COR-L47 (cell line): ENCODE measurements at places on chromosomes 1 and 21.

DNA sequence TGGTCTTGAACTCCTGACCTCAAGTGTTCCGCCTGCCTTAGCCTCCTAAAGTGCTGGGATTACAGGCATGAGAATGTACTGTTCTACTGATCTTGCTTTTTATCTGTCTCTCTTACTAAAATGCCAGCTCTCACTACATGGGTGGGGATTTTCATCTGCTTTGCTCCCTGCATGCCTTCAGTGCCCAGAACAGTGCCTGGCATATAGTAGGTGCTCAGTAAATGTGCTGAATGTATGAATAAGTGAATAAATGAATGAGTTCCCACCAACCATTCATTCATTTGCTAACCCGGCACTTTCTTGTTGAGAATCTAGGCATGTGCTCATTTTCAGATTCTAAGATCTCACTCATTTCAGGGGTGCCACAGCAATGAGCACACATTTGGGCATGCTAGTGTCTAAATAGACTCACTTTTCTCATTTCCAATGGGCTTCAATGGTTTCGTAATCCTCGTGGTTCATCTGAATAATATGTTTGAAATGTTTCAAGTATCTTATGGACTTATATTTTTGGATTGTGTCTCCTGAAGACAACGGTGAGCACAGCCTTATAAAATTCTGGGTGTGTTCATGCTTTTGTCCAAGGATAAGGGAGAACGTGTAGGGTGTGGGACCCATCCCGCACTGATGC is 7.6 kb downstream of the DHRS3 start:
- no peak for DNase-seq

DNA sequence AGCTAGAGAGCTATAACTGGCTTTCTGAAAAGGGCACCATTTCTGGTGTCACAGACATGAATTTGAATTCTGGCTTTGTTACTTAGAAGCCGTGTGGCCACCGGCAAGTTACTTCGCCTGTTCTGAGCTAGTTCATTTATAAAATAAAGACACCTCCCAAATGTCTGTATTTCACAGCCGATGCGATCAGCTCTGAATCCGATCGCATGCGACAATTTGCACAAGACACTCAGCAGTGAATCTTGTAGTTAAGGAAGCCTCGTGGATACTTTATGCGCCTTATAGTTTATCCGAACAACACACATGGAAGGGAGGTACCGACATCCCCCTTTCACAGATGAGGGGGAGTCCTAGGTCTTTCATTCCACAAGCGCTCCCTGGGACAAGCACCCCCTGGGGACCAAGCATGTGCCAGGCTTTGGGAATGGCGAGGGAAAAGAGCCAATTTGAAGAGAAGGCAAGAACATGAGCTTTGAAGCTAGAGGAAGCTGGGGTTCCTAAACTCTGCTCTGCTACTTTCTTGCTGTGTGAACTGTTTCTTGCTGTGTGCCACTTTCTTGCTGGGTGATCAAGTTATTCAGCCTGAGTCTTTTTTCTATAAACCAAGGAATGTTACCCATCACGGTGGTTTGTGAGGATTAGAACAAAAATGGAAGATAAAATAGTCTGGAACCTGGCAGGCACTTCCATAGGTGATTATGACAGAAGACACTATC is 3.9 kb downstream of the ID3 start:
- peak; percentile 47 for DNase-seq

GRCh38 chr1:36625253-36625934 is 142.7 kb upstream of the CSF3R start:
- no peak for DNase-seq

- DNase-seq: no peak
Observed at GRCh38 chr1:220298470-220299205, 26.4 kb upstream of the RAB3GAP2 start.

- peak; percentile 77 for DNase-seq
Observed at GRCh38 chr1:109532365-109533136, 7.1 kb upstream of the GPR61 start.

GRCh38 chr1:35120458-35121133 is 41.4 kb downstream of the ZMYM1 start:
- no peak for DNase-seq

- peak; percentile 58 for DNase-seq
Observed at GRCh38 chr1:53681977-53682685, 56.8 kb downstream of the GLIS1 start.

GRCh38 chr1:931380-932172 is 7.9 kb downstream of the SAMD11 start:
- no peak for DNase-seq

GRCh38 chr1:90134175-90134955 is 139.5 kb downstream of the ZNF326 start:
- DNase-seq: no peak

GRCh38 chr1:179012038-179012437 is 13.7 kb upstream of the FAM20B start:
- DNase-seq: no peak

DNA sequence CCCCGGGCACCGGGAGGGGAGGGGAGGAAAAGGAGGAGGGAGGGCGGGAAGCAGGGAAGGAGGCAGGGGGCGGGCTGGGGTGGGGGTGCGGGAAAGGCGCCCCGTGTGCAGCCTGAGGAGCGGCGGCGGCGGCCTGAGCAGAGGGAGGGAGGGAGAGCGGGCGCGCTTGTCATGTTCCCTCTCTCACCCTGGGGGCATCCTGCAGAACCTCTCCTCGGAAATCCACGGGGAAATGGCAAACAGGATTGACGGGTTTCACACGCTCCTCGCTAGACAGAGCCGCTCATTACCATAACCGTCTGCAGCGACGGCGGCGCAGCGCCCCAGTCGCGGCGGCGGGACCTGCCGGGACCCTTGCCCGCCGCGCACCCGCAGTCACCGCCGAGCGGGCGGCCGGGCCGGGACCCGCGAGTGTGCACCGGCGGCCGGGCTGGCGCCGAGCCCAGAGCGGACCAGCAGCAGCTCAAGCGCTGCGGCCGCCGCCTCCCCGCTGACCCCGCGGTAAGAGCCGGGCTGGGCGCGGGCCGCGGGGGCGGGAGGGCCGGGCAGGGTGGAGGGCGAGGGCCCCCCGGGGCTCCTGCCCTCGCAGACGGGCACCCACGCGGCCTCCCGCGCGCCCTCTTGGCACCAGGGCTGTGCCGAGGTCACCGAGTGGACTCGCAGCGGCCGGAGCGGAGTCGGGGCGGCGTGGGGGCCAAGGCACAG is at the start of gene SERTAD4:
Gene SERTAD4, plus strand, starts transcription at position 286 of the 705 bp plus-strand sequence. CDS start 5,165 bp downstream, outside the sequence.
- DNase-seq: peak; percentile 70

- no peak for DNase-seq
Observed at GRCh38 chr1:29563571-29563970, 327.2 kb downstream of the PTPRU start.

DNA sequence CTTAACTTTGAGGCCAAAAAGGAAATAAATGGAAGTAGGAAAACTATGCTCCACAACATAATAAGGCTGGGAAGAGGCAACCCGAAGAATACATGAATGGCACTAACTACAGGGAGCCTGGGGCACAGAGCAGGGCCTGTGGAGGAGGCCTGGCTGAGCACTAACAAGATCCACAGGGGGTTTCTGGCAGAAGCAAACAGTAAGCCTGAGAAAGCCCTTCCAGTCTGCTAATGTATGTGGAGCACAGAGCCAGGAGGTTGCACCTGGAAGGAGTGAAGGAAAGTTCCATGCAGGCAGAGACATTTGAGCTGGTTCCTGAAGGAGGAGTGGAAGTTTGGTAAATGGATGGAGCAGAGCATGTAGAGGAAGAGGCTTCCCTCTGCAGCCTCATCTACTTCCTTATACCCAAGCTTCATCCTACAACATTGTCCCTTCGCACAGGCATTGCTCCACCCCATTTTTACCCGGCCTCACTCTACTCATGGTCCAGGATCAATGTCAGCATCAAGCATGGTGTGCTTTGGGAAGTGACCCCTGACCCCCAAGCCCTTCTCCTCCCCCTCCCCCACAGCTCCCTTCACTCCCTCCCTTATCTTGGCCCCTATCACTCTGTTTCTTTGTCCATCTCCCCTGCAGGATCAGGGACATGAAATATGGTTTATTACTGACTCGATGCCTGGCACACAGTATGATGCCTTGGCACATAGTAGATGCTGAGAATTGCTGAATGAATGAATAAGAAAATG is 23.3 kb downstream of the SHISA4 start:
- DNase-seq: no peak

- no peak for DNase-seq
Observed at GRCh38 chr1:39663559-39663958, 8.3 kb downstream of the NT5C1A start.

DNA sequence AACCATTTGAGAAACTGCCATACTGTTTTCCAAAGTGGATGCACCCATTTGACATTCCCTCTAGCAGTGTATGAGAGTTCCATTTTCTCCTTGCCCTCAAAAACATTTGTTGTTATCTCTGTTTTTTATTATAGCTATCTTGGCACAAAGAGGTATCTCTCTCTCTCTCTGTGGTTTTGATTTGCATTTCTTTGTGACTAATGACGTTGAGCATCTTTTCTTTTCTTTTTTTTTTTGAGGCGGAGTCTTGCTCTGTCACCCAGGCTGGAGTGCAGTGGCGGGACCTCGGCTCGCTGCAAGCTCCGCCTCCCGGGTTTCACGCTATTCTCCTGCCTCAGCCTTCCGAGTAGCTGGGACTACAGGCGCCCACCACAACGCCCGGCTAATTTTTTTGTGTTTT is 17.4 kb upstream of the ZMYM6 start:
- no peak for DNase-seq

DNA sequence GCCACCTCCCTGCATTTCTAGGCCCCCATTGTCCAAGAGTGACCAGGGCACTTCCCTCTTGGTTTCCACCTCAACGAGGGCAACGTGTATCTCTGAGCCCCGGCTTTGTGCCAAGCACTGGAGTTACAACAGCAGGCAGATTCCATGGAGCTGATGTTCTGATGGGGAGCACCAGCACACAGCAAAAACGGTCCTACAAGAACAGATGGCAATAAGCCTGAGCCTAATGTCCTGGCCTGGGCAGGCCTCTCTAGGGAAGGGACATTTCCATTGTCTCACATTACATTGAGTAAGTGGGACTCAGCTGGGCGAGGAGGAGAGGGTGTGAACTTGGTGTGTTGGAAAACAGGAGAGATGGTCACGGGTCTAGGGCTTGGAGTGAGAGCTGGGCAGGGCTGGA is 27.2 kb upstream of the NPPB start:
- DNase-seq: no peak

- no peak for DNase-seq
Observed at GRCh38 chr1:193457676-193458075, 271.3 kb upstream of the B3GALT2 start.

DNA sequence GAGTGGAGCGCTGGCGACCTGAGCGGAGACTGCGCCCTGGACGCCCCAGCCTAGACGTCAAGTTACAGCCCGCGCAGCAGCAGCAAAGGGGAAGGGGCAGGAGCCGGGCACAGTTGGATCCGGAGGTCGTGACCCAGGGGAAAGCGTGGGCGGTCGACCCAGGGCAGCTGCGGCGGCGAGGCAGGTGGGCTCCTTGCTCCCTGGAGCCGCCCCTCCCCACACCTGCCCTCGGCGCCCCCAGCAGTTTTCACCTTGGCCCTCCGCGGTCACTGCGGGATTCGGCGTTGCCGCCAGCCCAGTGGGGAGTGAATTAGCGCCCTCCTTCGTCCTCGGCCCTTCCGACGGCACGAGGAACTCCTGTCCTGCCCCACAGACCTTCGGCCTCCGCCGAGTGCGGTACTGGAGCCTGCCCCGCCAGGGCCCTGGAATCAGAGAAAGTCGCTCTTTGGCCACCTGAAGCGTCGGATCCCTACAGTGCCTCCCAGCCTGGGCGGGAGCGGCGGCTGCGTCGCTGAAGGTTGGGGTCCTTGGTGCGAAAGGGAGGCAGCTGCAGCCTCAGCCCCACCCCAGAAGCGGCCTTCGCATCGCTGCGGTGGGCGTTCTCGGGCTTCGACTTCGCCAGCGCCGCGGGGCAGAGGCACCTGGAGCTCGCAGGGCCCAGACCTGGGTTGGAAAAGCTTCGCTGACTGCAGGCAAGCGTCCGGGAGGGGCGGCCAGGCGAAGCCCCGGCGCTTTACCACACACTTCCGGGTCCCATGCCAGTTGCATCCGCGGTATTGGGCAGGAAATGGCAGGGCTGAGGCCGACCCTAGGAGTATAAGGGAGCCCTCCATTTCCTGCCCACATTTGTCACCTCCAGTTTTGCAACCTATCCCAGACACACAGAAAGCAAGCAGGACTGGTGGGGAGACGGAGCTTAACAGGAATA is 4.2 kb downstream of the TFAP2E start:
- no peak for DNase-seq

DNA sequence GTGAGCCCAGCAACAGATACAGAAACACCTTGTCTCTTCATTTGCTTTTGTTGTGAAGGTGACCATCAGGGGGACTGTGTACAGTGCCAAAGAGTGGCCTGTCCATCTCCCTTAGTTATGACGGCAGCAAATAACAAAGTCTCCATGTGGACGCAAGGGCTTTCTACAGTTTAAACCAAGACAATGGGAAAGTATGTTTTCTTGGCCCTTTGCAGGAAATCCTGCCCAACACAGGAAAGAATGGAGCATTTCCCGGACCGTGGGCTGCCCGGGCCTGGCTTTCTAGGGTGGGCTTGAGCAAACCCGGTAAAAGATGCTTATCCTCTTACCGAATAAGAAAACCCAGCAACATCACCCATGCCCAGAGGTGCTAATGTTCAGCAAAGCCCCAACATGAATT is 87.3 kb downstream of the ZBTB18 start:
- no peak for DNase-seq

- DNase-seq: no peak
Observed at GRCh38 chr1:214448536-214448935, 102.9 kb downstream of the PTPN14 start.
